ENCODE measurements at places on chromosomes 3 and 15.
A peak's percentile ranks its signal among the peaks of the same experiment; 100 is the strongest.

DNA sequence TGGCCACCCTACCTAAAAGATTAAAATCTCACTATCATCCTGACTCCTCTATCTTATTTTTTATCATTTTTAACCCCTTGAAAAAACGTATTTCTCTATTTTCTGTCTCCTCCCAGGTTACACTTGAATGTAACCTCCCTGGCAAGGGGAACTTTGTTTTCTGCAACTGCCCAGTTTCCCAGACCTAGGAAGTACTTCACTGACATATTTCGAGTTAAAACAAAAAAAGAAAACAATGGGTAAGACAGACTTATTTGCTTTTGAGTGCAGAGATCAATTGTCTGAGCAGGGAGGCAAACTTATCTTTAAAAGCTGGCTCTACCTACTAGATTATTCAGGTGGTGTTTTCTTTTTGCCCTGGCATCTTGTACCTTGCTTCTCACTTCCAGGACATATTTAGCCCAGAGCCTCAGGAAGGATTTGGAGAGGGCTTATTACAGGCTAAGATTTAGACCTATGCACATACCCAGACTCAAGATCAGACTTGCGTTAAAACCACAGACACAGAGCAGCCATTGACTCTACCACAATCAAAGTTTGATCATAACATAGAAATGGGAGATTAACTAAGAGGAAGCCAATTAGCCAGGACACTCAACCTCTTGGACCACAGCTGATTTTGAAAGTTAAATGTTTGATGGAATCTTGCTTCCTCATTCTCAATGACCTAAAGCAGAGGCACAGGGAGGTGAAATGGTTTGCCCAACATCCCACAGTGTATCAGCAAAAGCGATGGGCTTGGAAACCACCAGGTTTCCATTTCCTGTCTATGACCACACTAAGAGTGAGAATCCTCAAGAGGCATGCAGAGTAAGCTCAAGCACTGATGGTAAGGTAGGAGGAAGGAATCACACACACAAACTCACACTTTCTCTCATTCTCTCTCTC, 169.5 kb upstream of the THBS1 start:
- DNase-seq: no peak

DNA sequence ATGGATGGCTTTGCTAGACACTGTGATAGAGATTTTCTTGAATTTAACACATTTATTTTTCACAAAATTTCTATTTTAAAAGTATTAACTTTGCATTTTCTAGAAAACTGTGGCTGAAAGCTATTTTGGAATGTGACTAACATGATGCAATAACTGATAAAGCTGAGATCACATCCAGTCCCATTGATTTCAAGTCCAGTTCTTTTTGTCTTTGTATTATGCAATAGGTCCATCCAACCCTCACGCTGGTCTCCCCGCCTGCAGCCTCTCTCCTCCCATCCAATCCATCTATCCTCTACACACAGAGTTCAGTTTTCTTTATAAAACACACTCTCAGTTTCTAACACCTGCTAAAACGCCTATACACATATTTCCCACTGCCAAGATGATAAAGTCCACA, 178.8 kb downstream of the CNTN3 start:
- no peak for DNase-seq

DNA sequence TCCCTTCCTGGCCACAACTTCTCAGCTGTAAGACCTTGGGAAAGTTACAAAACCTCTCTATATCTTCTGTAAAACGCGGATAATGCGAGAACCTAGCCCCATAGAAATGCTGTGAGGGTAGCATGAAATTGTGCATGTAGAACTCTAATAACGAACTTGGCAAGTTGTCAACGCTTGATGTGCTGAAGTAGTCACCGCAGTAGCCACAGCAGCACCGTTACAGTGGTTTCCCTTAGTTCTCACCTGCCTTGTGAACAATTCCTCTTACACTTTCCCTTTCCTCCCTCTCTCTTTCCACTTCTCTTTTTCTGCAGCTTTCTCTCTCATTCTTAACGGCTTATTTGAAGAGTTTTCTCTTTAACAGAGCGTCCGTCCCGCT, 447 bp upstream of the SHQ1 start:
- no peak for DNase-seq

- DNase-seq: no peak
Observed at GRCh38 chr3:194711286-194711685, 25.6 kb downstream of the FAM43A start.

- no peak for DNase-seq
Observed at GRCh38 chr3:191138937-191139336, 60.1 kb upstream of the OSTN start.

GRCh38 chr3:146770881-146771280, 165.7 kb upstream of the PLSCR5 start:
- no peak for DNase-seq

- no peak for DNase-seq
Observed at GRCh38 chr3:16307832-16308531, 43.0 kb downstream of the OXNAD1 start.

DNA sequence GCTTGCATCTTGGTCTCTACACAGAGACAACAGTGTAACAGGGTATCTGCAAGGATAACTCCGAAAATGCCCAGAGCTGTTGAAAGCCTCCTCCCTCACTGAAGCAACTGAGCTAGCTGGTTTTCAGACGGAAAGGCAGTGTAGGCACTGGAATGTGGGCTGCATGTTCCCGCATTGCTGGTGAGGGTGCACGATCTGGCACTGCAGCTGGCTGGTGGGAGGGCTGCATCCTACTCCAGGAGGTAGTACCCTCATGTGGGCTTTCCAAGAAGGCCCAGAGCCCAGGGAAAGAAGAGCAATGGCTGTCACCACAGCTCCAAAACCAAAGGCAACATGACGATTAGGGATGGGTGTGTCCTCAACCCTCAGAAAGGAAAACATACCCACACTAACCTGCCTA, 28.7 kb upstream of the RPS17 start:
- no peak for DNase-seq

DNA sequence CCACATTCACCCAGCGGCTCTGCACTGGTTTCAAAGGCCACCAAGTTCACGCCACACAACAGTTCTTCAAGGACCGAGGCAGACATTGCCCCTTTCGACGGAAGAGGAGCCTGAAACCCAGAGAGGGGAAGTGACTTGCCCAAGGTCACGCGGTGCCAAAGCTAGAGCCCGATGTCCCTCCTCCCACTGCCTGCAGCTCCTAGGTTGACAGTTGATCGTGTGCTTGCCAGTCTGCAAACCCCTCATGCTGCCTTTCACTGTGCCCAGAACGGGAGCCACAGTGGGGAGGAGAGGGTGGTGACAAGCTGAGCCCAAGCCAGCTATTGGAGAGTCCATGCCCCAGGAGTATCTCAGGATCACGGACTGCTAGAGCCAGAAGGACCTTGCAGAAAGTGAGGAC, 230.9 kb downstream of the XXYLT1 start:
- no peak for DNase-seq

DNA sequence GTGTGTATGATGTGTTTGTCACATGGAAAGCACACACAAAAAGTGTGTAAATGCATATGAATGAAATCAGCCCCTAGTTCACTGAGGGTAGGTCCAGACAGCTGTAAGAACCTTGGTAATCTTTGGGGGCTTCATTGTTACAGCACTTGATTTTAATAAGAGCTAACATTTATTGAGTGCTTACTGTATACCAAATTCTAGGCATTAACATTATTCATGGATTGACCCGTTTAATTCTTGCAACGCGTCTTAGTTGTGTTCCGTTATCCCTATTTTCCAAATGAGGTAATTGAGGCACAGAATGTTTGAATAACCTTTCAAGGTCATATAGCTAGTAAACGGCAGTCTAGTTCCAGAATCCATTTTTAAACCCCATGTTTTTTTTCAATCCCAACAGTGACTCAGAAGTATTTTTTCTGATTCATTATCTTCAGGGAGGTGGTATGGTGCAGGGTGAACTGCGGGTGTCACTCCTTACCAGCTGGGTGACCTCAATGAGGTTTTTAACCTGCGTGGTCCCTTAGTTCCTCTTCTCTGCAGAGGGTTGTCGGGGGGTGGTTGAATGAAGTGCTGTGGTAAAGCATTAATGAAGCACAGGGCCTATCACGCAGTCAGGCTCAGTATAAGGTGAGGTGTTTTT, 14.2 kb downstream of the RAB8B start:
- no peak for DNase-seq

DNA sequence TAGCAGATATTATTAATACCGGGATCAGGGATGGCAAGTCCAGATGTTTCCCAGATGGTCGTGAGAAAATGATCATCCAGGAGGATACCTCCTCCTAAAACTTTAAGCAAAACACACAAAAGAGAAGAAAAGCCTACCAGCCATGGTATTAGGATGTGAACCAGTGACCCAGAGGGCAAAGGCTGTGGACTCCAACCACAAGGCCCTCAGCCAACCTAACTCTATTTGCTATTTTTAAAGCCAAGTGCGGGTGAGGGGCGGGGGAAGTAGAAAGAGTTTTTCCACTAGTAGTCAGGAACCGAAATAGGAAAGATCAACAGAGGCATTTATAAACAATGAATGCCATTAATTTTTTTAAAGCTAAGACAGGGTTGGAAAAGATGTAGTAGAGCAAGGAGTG, 77.4 kb downstream of the STAC start:
- DNase-seq: no peak

DNA sequence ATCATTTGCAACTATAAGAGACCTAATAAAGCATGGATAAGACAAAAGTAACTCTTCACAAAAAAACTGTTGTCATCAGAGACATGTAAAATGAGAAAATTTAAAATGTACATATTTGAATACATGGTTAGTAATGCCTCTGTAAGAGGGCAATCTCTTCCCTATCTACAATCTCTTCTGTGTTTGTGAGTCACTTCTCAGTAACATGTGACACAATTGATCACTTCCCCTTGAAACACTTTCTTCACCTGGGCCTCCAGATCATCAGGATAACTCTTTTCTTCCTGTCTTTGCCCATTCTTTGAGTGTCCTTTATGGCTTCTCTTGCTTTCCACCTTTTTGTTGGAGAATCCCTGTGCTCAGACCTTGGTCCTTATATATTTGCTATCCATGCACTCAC, 50.4 kb downstream of the TFDP2 start:
- no peak for DNase-seq

GRCh38 chr15:39920510-39921273, 626 bp upstream of the GPR176 start:
- DNase-seq: peak; percentile 68

GRCh38 chr15:84886211-84886983, 1.9 kb downstream of the SLC28A1 start:
- DNase-seq: no peak

DNA sequence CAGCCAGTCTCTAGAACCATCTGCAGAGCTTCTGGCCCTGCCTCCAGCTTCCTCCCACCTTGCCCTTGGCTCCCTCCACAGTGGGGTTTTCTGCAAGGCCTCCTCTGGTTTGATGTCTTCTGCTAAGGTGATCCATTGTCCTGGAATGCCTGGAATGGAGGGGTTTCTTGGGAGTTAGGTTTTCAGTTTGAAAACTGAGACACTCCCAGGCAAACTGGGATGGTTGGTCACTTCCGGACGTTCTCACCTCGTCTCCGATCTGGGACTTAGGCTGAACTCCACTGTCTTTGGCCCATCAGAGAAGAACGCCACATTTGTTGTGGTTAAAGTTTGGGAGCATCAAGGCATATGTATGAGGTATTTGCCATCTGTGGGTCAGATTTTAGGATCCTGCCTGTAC, 77.4 kb upstream of the KLHL25 start:
- DNase-seq: no peak

GRCh38 chr3:150602426-150603152, 532 bp upstream of the SELENOT start:
- no peak for DNase-seq

DNA sequence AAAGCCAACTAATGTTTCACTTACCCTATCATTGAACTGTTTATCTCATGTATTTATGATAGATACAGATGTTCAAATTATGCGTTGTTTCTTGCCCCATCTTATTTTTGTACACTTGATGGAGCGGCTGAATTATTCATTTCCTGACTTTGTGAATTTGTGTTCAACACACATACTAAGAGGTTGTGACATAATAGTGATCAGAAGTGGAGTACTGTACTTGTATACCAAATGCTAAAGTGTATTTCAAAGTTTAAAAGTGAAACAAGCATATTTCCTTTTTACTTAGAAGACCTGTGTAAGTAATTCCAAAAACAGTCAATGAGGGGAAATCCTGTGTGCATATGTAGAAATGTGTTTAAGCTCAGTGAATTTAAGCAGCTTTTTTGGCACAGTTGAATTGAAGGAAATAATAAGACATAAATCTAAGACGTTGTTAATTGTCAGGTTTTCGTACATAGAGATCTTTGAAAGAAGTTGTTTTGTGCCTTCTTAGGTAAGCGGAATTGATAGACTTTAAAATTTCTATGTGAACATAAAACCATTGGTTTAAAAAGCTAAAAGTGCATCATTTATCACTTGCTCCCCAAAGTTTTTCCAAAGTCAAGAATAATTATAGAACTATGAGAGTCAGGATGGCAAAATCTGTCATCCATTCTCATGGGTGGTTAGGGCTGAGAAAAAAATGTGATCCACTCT, 1.9 kb downstream of the NFKBIZ start:
- DNase-seq: no peak

DNA sequence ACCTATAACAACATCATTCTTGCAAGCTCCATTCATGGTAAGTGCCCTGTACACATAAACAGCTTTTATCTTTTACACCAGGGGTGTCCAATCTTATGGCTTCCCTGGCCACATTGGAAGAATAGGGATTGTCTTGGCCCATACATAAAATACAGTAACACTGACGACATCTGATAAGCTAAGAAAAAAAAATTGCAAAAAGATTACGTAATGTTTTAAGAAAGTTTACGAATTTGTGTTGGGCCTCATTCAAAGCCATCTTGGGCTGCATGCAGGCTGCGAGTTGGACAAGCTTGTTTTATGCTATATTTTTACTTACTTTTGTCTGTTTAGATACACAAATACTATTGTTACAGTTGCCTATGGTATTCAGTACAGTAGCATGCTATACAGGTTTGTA, 31.6 kb downstream of the ZNF654 start:
- DNase-seq: no peak

GRCh38 chr15:61621865-61622264, 392.8 kb upstream of the RORA start:
- DNase-seq: no peak

GRCh38 chr3:64837126-64837738, 149.4 kb upstream of the ADAMTS9 start:
- no peak for DNase-seq

GRCh38 chr15:86322629-86323028, 243.0 kb downstream of the AGBL1 start:
- DNase-seq: no peak

GRCh38 chr3:47606165-47606564, 27.5 kb upstream of the CSPG5 start:
- no peak for DNase-seq

GRCh38 chr15:98324341-98324970, 323.9 kb upstream of the IGF1R start:
- DNase-seq: no peak

GRCh38 chr3:126261037-126261436, 80.7 kb upstream of the ALDH1L1 start:
- no peak for DNase-seq
